Stimulated activated CD4-positive, alpha-beta T cell treated with anti-CD3 and anti-CD28 coated beads, Interleukin-4, amount 100 ng/mL, for 4 hours (primary cell): ENCODE measurements at places on chromosomes 6 and 20.

DNA sequence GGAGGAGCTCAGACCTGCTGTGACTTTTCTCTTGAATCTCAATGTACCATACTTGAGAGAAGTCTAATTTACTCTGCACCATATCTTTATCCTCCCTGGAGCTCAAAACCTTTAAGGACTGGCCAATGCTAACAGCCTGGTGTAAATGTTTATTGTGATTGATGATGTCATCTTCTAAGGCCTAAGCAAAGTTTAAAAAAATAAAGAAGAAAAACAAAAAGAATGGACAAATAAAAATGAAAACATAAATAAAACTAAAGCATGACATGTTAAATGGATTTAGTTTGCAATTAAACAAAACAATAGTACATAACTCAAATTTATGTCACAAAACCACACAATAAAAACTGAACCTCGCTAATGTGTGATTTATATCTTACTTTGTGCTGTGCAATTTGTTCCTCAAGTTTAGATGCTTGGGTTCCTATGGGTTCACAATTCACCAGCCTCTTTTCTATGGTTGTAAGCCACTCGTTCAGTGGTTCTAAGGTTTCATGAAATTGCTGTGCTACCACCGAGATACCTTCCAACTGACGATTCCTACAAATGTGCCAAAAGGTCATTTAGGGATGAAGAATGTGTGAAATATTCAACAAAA lies 113.0 kb downstream of the DST start:
- DNase-seq, result no peak

GRCh38 chr6:118080547-118080946 lies 173.5 kb downstream of the SLC35F1 start:
- no peak for DNase-seq

GRCh38 chr6:159109391-159109790 lies 59.8 kb upstream of the FNDC1 start:
- no peak for DNase-seq

DNA sequence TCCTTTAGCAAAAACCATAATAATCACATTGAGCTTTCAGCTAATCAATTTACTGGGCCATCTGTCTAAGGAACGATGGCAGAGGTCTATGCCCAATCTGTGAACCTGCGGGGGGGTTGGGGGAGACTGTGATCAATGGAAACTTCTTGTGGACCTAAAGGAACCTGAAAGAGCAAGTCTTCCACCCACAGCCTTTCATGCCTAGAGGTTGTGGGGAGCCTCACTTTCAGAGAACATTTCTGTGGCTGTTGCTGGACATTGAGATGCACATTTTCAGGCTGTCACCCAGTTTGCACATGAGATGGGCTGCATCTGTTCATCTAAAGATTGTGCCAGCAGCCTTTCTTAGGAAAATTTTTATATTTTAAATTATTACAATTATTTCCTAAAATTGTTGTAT lies 310.0 kb upstream of the SPTLC3 start:
- no peak for DNase-seq

DNA sequence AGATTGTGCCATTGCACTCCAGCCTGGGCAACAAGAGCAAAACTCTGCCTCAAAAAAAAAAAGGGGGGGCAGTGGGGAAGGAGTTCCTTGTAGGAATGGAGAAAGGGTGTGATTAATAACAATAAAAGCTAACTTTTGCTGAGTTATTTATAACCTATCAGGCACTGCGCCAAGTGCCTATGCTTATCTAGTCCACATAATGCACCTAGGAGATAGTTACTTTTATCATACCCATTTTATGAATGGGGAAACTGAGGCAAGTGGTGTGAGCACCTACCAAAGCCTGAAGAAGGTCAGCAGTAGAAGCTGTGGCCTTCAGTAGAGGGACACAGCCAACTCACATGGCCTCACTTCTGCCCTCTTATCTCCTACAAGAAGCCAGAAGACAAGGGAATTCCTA lies 13.6 kb upstream of the PPP1R16B start:
- DNase-seq, result no peak

DNA sequence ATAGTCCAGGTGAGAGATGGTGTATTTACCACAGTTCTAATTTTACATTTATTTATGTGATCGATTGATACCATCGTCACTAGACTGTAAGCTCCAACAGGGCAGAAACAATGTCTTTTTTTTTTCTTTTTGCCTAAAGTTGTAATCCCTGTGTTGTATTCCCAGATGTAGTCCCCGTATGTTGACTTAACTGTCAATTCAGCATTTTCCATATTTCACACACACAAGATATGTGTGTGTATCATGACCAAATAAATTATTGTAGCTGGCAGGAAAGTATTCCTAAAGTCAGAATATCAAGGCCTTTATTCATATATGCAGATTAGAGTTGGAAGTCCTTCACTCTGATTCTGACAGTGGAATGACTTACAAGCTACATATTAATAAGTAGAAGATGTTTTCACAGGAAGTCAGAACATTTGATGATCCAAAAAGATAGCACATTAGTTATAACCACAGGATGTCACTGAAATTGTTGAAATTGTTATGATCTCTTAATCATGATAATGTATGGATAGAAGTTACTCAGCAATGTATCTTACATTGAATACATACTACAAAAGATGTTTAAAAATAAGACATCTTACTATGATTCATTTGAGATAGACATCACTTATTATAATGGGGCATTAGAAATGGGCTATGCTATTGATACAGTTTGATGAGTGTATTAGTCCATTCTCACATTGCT lies 10.6 kb downstream of the RNF182 start:
- no peak for DNase-seq

GRCh38 chr6:26003102-26003694 lies 40.6 kb downstream of the TRIM38 start:
- DNase-seq, result peak; percentile 15

DNA sequence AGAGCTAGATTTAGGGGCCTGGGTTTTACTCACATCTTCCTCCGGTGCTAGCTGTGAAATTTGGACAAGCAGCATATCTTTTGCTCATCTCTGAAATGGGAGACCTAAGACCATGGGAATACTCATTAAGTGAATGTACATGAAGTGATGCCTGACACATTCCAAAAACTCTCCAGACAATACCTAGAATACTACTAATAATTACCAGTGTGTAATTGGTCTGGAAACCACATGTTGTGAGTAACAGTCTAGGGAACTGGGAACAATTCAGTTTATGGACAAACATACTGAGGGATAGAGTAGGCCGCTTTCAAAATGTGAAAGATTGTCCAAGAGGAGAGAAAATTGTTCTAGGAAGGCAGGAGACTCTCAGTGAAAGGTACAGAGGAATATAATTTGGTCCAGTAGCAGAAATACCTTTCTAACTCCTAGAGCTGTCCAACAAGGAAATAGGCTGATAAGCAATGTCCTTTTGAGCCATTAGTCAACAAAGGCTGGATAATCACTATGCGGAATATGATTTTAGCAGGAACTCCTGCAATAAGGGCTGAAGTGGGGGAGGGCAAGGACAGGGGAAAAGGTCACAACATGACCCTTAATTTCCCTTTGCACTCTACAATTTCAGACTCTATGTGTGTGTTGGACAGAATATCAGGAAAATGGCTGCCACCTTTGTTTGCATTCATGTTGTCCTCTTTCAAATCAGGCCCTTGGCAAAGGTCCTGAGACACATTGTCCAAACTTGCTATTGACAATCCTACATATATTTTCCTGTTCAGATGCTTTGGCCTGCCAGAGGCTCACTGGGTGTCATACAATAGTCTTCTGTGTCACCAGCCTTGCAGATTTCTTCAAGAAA lies 315.4 kb downstream of the PLCB1 start:
- DNase-seq, result no peak

GRCh38 chr6:157629220-157629619 lies 193.8 kb upstream of the SNX9 start:
- DNase-seq, result no peak

DNA sequence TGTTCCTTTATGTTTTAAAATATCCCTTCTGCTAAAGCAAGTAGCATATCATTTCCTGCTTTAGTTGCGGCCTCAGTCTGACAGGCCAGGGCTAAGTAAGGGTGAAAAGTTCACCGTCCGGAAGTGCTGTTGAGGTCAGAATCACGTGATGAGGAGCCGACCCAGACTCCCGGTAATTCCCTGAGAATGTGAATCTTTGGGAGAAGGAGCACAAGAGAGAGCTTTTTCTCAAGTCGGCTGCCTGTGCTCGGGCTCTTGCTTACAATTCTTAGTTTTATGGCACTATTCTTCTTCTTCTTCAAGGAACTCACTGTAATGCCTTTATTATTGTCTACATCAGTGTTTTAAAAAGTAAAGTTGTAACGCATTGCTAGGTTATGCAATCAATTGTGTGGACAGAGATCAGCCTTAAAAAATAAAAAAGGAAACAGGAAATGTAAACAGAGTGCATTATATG lies 309.3 kb downstream of the PRL start:
- DNase-seq, result no peak

- no peak for DNase-seq
Measured at GRCh38 chr6:158963020-158963808, 36.8 kb downstream of the RSPH3 start.

DNA sequence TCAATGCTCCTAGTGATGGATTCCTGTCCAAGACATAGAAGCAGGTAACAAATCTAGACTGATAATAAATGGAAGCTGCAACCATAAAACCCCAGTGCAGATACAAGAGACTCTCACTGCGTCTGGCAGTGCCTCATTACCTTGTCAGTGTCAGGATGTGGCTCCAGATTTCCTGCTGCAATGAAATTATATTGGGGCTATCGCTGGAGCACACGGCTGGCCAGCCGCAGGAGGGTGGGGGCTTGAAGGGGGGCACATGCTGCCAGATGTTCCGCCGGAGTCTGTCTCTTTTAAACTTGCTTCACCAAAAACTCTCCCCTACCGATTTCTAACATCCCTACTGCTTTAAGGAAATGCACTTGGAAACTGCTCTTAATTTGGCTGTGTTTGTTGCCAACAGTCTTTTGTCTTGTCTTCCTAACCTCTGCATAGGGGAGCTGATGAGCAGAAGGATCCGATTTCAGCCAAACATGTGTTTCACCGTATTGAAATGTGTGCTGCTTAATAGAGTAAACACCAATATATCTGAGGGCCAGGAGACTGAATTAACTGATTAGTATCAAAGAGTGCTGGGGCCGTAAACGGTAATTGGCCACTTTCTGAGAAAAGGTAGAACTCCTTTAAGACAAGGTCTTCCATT lies 102.2 kb upstream of the EXOC2 start:
- no peak for DNase-seq

- no peak for DNase-seq
Measured at GRCh38 chr20:3447321-3447720, 23.5 kb upstream of the ATRN start.

DNA sequence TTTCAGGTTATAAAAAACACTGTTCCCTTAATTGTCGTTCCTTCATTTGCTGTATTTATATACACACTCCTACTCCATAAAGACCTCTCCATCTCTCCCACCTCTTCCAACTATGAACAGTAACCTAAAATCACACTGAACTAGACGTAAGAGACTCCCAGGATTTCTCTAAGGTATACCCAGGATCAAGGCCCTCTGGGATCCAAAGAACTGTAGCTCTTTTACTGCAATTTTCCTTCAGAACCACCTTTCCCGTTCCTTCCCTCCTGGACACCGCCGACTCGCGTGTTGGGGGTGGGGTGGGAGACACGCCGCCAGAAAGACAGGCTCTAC lies 680 bp downstream of the LATS1 start:
- no peak for DNase-seq

DNA sequence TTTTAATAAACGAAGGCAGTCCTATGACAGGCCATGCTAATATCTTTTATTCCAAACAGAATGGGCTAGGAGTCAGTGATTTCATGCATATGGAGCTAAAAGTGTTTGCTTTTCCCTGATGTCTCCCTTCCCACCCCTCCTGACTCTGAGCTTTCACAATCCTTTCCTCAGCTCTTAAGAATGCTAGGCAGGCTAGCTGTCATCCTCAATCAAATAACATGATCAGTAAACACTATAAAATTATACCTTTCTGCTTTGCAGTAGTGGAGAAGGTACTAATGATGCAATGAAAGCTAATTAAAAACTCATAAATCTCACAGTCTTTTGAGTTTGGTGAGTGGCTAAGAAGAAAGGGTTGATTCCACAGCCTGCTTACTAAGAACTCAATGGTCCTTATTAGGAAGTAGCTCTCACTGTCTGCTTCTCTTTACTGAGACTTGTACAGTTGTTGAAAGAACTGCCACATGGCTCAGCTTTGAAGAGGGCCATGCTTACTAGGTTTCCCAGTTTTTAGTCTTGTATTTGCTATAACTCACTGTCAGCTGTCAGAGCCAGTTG lies 250.9 kb upstream of the JAG1 start:
- no peak for DNase-seq

DNA sequence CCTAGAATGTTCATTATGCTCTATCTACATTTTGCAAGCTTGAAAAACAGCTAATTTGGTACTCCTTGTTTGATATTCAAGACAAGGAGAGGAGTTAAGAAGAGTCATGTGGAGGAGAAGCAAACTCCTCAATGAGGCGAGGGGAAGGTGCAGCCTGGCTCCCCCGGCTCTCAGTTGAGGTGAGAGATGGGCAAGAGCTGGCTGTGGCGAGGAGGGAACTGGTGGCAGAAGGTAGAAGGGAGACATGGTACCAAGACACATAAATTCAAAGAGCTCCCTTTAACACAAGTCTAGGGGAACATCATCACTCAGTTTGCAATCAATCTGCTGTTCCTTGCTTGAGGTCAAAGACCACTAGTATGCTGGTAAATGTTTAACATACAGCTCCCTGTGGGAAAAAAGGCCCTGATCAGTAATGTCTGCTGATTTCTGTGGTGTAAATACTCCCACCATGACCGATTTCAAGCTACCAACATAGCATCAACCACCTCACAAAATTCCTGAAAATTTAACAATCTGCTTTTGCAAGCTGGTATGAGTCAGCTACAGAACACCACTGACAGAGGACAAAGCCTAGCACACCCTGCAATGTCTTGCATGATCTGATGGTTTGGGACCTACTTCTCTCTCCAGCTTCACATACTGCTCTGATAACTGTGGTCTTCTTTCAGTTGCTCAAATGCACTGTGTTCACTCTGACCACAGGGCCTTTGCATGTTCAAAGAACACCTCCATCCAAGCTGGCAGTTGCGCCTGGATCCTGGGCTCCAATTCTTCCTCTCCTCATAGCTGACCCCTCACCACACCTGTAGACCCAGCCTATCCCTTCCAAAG lies 516.3 kb upstream of the CHD6 start:
- no peak for DNase-seq

DNA sequence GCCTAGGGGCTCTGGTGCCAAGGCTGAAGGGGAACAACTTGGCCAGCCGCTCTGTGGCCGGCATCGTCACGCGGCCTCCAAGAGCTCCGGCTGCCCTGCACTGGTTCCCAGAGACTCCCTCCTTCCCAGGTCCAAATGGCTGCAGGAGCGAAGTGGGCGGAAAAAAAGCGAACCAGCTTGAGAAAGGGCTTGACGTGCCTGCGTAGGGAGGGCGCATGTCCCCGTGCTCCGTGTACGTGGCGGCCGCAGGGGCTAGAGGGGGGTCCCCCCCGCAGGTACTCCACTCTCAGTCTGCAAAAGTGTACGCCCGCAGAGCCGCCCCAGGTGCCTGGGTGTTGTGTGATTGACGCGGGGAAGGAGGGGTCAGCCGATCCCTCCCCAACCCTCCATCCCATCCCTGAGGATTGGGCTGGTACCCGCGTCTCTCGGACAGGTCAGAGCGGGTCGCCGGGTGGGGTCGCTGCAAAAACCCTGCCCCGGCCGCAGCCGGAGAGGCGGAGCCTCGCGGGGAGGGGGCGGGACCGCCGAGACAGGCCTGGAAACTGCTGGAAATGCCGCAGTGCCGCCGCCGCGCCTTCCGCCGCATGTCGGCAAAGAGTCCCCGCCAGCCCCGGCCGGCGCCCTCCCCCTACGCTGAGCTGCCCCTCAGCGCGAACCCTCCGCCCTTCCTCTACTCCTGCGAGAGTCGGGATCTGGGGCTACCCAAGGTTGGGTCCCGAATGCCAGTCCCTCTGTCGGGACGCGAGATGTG lies 814 bp upstream of the HSP90AB1 start:
- peak; percentile 82 for DNase-seq
